ENCODE measurements at places on chromosomes 6 and 20. TPM values are rescaled to one million over a fixed set of nuclear protein-coding genes. Genes with fewer than 3 reads are reported as not detected.

Gene POU5F1
- 0.22 TPM for total RNA-seq

Gene SLC17A4
- not detected for total RNA-seq

Gene SLC35F1
- total RNA-seq, result not detected

Gene TFB1M
- 9.0 TPM for total RNA-seq

Gene OR2B6
- not detected for total RNA-seq

Gene ACTL10
- 3.4 TPM for total RNA-seq

Gene C20orf202
- not detected for total RNA-seq

Gene GSTA1
- total RNA-seq, result not detected

Gene CLDN20
- total RNA-seq, result not detected

Gene MOG
- not detected for total RNA-seq

Gene GABRR1
- not detected for total RNA-seq

Gene SLC17A1
- total RNA-seq, result not detected

- H3K27me3 ChIP-seq, result no peaks in the 10 kb centered on the region
- H3K36me3 ChIP-seq, result no peaks in the 10 kb centered on the region
- H3K4me3 ChIP-seq, result no peak overlapping the region
These were observed 250.9 kb upstream of the RREB1 start for GRCh38 chr6:6856538-6857523.

- H3K4me1 ChIP-seq, result no peaks in the 10 kb centered on the region
- H3K4me3 ChIP-seq, result no peak within 1 kb of the TSS
- no peak for DNase-seq
- H3K36me3 ChIP-seq, result no peaks in the 10 kb centered on the region
- no peak within 1 kb of the TSS for H3K27ac ChIP-seq
- peaks cover 52% of the 10 kb centered on the region for H3K27me3 ChIP-seq
These were observed at the start of gene MAS1 for GRCh38 chr6:159890792-159891191. Gene MAS1 (plus strand): TSS chr6:159890988. CDS start chr6:159906956, 15,968 bp downstream.

GRCh38 chr20:60579941-60580515, 621.8 kb downstream of the CDH26 start:
- H3K27ac ChIP-seq, result no peak overlapping the region
- H3K4me3 ChIP-seq, result no peak overlapping the region
- H3K36me3 ChIP-seq, result no peaks in the 10 kb centered on the region
- no peaks in the 10 kb centered on the region for H3K27me3 ChIP-seq

GRCh38 chr6:37783025-37783855, 36.3 kb upstream of the ZFAND3 start:
- peaks cover 18% of the 10 kb centered on the region for H3K4me1 ChIP-seq
- peak overlapping the region; percentile 64 for H3K4me3 ChIP-seq
- no peaks in the 10 kb centered on the region for H3K36me3 ChIP-seq
- peak; percentile 63 for DNase-seq
- H3K27me3 ChIP-seq, result no peaks in the 10 kb centered on the region
- H3K27ac ChIP-seq, result peak overlapping the region; percentile 36

- no peak overlapping the region for H3K4me3 ChIP-seq
- no peak for DNase-seq
These were observed 40.4 kb downstream of the C6orf118 start for GRCh38 chr6:165268987-165269386.

- no peak overlapping the region for H3K27ac ChIP-seq
- H3K27me3 ChIP-seq, result no peaks in the 10 kb centered on the region
- H3K4me1 ChIP-seq, result no peaks in the 10 kb centered on the region
- no peak overlapping the region for H3K4me3 ChIP-seq
These were observed 231.2 kb upstream of the PMEPA1 start for GRCh38 chr20:57940868-57941522.

- H3K4me1 ChIP-seq, result peaks cover 24% of the 10 kb centered on the region
- no peak overlapping the region for H3K27ac ChIP-seq
- H3K27me3 ChIP-seq, result no peaks in the 10 kb centered on the region
- DNase-seq, result no peak
These were observed 1.6 kb upstream of the ZCCHC3 start for GRCh38 chr20:295804-296203.

DNA sequence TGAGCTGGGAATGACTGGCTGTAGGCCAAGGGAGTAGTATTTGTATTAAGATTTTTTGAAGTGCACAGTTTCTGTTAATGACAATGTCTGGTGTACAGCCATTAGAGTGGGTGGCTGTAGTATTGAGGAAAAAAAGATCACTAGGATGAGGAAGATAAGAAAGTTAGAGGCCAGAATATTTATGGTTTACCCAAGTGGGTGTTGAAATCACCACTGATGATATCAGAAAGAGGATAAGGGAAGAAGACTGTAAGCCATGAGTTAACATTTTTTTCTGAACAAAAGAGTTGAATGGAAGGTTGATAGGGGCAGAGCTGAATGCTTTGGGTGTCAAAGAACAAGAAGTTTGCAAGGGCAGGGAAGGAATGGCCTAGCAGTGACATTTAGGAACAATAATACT, 104.7 kb downstream of the PRDM13 start:
- DNase-seq, result no peak
- H3K4me1 ChIP-seq, result no peaks in the 10 kb centered on the region
- H3K27ac ChIP-seq, result no peak overlapping the region
- H3K27me3 ChIP-seq, result no peaks in the 10 kb centered on the region
- H3K36me3 ChIP-seq, result no peaks in the 10 kb centered on the region

GRCh38 chr6:46103441-46104115, 26.2 kb upstream of the ENPP4 start:
- H3K4me3 ChIP-seq, result no peak overlapping the region
- no peak overlapping the region for H3K27ac ChIP-seq
- H3K36me3 ChIP-seq, result no peaks in the 10 kb centered on the region
- H3K27me3 ChIP-seq, result 0 out of 2 replicates have a peak, but pooled peaks cover 7% of the 10 kb centered on the region

DNA sequence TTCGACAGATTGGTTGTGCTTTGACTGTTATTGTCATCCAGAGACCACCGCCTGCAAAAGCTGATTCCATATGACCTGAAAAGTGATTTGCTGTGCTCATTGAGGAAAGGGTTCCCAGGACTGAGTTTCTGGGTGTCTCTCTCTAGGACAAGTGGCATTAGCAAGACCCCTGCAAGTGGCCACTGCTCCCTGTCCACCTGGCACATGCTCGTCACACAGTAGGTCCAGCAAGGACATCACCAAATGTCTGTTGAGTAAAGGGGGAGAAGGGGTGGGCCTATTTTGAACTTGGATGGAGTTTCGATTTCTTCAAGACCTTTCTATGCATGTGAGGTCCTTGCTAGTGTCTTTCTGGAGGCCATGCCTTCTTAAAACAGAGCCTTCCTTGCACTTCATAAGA, 48.9 kb upstream of the IYD start:
- DNase-seq, result no peak
- H3K27me3 ChIP-seq, result no peaks in the 10 kb centered on the region
- H3K4me1 ChIP-seq, result peaks cover 1% of the 10 kb centered on the region
- H3K27ac ChIP-seq, result no peak overlapping the region

GRCh38 chr20:47038566-47039560, 144.2 kb downstream of the EYA2 start:
- H3K4me1 ChIP-seq, result no peaks in the 10 kb centered on the region
- H3K36me3 ChIP-seq, result no peaks in the 10 kb centered on the region
- no peak overlapping the region for H3K4me3 ChIP-seq
- H3K27ac ChIP-seq, result no peak overlapping the region
- peaks cover 12% of the 10 kb centered on the region for H3K27me3 ChIP-seq

GRCh38 chr6:157227202-157228166, 95.8 kb downstream of the TMEM242 start:
- no peak overlapping the region for H3K4me3 ChIP-seq
- peak; percentile 47 for DNase-seq
- H3K27ac ChIP-seq, result no peak overlapping the region
- H3K36me3 ChIP-seq, result no peaks in the 10 kb centered on the region

- no peak overlapping the region for H3K4me3 ChIP-seq
- no peak overlapping the region for H3K27ac ChIP-seq
- no peaks in the 10 kb centered on the region for H3K36me3 ChIP-seq
These were observed 281.2 kb upstream of the SUPT3H start for GRCh38 chr6:45658958-45659357.

- no peak for DNase-seq
- H3K27ac ChIP-seq, result no peak overlapping the region
- H3K36me3 ChIP-seq, result no peaks in the 10 kb centered on the region
- no peaks in the 10 kb centered on the region for H3K4me1 ChIP-seq
- no peak overlapping the region for H3K4me3 ChIP-seq
These were observed 1187.5 kb downstream of the HACE1 start for GRCh38 chr6:103672169-103672568.

GRCh38 chr6:106974999-106975737, 639 bp upstream of the CD24 start:
- H3K27ac ChIP-seq, result no peak overlapping the region
- DNase-seq, result peak; percentile 36
- H3K4me3 ChIP-seq, result peak overlapping the region; percentile 67

DNA sequence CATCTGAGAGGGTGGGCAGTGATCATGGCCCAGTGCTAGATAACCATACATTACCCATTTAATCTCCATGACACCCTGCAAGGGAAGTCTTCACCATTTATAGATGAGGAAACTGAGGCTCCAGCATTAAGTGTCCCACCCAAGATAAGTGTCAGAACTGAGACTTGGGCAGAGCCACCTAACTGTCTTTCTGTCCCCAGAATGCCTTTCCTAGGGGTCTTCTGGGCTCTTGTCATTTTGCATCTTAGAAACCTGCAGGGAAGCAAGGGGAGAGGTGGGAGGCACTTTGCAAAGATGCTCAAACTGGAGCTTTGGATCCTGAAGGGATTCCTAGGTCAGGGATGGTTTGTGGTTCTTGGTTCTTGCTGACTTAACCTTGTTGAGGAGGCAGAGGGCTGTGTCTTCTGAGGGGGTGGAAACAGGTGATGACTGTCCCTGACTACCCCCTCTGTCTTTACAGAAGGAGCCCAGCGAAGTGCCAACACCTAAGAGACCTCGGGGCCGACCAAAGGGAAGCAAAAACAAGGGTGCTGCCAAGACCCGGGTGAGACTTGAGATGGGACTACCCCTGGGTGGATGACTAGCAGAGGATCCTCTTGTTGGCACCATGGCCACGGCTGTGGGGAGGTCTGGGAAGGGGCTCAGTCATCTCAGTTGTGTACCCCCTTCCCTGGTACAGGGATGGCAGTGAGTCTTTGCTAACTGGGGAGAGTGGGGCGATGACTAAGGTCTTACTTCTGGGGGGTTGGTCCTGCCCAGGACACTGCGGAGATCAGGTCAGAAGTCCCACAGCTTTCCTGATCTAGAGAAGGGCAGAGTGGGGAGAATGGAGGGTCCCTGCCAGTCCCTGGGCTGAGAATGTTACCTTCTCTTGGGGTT, 5.8 kb downstream of the HMGA1 start:
- H3K4me1 ChIP-seq, result peaks cover 50% of the 10 kb centered on the region
- no peak overlapping the region for H3K4me3 ChIP-seq
- DNase-seq, result peak; percentile 56

DNA sequence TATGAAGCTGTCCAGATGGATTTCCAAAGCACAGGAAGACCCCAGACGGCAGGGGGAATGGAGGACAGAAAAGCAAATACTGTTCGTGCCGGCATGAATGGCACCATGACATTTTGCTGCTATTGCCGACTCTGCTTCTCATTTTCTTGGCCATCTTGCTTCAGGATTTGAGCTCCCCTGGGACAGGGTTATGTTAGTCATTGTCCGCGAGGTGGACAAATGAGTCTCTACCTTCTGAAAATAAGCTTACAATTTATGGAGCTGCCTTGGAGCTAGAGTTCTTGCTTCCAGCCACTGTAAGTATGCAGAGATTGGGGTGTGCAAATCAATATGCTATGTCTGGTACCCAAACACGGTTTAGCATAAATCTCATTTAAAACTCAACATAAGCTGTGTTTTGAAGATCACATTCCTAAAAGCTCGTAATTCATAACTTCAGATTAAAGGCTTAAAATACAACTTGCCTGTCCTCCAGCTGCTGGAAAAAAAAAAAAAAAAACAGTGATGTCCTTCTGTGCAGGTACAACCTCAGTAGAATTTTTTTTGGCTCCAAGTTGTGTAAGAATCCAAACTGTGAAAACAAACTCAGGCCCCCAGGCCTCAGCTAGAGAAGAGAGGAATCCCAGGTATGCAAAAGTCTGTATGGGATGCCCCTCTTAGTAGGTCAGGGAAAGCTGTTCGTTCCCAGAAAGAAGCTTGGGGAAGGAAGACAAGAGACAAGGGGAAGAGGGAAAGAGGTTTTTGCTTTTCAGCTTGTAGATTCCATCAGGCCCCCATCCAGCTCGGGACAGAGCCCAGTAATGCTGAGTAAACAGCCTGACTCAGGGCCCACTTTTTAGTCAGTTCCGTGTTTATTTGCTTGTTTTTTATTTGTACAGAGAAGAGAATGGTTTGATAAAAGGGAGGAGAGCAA, 184.2 kb upstream of the FOXA2 start:
- H3K27me3 ChIP-seq, result peaks cover 9% of the 10 kb centered on the region
- no peaks in the 10 kb centered on the region for H3K36me3 ChIP-seq
- DNase-seq, result peak; percentile 14
- H3K27ac ChIP-seq, result no peak overlapping the region
- H3K4me3 ChIP-seq, result no peak overlapping the region
- 0 out of 2 replicates have a peak, but pooled peaks cover 2% of the 10 kb centered on the region for H3K4me1 ChIP-seq

- H3K4me3 ChIP-seq, result no peak overlapping the region
- peak; percentile 36 for DNase-seq
- peaks cover 6% of the 10 kb centered on the region for H3K4me1 ChIP-seq
- no peaks in the 10 kb centered on the region for H3K36me3 ChIP-seq
These were observed 275.0 kb upstream of the FLRT3 start for GRCh38 chr20:14612391-14612790.

All from GM23248 (cell line).